Stimulated activated CD4-positive, alpha-beta T cell treated with anti-CD3 and anti-CD28 coated beads, TNF-alpha, amount 100 ng/mL, for 1 hour (primary cell): ENCODE measurements at places on chromosomes 2 and 18.

GRCh38 chr2:238848691-238848975 lies 748 bp downstream of the TWIST2 start:
- DNase-seq: no peak

DNA sequence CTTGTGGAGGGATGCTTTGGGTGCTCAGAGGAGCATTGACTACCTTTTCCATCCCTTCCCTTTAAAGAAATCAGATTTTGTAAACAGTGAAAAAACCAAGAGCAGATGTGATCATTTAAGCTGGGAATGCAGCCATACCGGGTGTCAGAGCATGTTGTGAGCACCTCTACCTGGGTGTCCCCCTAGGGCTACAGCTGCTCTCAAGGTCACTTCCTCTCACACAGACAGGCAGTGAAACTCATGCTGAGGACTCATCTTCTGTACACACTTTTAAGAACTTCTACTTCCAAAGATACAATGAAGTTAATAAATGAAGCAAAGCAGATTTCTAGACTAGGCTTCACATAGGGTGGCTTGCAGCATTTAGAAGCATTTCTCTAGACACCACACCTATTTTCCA lies 48.4 kb upstream of the FRZB start:
- DNase-seq: no peak

DNA sequence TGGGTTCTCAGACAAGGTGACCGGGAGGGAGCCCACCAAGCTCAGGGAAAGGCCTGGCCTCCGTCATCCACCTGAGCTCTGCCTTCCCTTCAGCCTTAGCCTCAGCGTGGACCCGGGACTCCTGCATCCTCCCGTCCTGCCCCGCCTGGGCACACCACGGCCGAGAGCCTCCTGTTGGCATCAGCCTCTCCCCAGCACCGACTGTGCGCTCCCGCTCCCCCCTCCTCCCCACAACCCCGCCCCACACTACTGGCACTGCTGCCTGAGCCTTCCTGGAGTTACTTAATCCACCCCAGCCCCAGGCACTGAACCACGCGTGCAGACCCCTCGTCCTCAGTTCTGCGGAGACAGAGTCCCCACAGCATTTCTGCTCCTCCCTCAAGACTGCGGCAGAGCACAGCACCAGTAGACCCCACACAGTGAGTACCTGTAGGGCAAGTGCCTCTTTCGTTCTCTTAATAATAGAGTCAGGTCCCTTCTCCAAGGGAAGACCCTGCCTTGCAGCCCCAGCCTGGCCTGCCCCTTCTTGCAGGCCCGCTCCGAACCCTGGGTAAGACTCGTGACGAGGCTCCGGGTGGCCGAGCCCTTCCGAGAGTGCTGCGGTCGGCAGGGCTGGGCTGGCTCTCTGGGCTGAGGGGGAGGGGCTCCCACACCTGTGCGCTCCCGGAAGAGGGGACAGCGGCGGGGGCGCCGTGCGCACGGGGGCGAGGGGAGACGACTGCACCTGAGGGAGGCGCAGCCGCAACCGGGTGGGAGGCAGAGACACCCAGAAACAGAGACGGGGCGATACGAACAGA lies at the start of gene AMER3:
AMER3 (plus strand) TSS at position 285 of the 797 bp plus-strand sequence. CDS start 6,533 bp downstream, outside the sequence.
- no peak for DNase-seq

- no peak for DNase-seq
Observed at GRCh38 chr2:20766798-20767644, 55.9 kb downstream of the LDAH start.

DNA sequence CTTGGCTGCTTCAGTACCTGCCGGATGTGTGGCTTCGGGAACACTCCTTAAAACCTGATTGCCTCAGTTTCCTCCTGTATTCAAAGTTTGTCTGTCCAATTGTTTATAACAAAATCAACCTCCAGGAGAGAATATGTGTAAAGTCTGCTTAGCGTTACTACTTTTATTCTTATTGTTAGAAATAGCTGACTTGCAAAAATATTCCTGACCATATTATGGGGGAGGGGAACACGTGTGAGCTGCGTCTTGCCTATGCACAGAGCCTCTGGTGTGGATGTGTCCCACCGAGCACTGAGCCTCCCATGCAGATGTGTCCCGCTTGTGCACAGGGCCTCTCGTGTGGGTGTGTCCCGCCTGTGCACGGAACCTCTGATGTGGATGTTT lies 82.5 kb downstream of the DCDC2C start:
- DNase-seq: no peak

DNA sequence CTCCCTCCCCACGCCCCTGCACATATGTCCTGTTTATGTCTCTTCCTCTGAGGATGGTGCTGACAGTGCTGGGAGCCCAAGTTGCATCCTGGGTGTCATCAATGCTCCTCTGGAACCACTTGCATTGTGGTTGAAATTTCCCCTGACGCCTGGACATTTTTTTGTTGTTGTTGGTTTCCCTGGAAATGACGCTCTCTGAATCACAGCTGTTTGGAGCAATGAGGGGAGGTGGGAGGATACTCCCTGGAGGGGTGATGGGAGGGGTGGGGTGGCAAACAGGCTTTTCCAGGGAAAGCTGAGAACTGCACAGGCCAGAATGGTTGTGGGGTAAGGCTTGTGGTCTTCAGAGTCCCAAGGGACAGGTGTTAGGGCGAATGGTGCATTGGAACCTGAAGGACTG lies 29.6 kb downstream of the CELF4 start:
- no peak for DNase-seq

DNA sequence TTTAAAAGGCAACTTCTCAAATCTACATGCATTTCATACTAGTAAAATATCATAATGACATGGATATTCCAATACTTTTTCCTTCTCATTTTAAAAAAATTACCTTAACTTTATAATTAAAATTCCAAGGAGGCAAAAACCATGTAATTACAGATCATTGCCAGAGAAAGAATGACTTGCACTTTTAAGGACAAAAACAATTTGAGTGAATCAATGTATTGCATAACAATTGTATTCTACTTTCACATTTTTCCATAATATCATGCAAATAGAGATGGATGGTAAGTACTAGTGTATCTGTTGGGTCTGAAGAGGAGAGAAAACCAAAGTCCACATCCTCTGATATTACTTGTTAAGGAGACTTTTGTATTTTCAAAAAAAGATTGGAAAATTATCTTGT lies 89.5 kb upstream of the NCK2 start:
- no peak for DNase-seq

DNA sequence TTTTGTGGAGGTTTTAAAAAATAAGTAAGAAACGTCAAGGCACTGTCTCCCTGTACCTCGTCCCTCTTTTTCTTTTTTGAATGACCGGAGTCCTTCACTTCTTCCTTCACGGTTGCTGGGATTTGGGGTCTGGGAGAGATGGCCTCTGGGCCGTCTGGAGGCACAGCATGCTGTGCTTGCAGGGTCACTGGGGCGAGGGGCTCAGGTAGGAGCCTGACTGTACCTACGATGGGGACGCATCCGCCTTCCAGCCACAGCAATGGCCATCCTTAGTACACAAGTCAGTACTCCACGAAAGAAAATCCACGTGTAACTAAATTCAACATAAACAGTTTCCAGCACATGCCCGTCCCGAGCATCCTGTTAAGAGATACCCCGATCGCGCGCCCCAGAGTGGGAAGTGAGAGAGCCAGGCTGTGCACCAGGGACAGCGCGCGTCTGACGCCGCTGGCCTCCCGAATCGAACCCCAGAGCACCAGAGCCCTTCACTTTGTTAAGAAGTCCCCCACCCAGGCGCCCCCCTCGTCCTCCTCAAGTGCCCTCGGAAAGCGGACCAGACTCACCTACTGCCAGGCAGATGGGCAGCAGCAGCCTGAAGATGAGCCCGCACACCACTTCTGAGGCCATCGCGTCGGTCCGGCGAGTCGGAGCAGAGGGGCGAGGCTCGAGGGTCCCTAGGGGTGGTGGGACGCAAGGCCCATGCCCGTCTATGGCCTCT lies 1.2 kb downstream of the PIEZO2 start:
- DNase-seq: no peak

- no peak for DNase-seq
Observed at GRCh38 chr18:72700961-72701710, 157.0 kb upstream of the CBLN2 start.

- no peak for DNase-seq
Observed at GRCh38 chr2:142515493-142515892, 362.0 kb upstream of the KYNU start.

GRCh38 chr2:60064687-60065389 lies 488.6 kb downstream of the BCL11A start:
- DNase-seq: no peak

- DNase-seq: no peak
Observed at GRCh38 chr2:108417254-108417653, 31.8 kb upstream of the GCC2 start.

DNA sequence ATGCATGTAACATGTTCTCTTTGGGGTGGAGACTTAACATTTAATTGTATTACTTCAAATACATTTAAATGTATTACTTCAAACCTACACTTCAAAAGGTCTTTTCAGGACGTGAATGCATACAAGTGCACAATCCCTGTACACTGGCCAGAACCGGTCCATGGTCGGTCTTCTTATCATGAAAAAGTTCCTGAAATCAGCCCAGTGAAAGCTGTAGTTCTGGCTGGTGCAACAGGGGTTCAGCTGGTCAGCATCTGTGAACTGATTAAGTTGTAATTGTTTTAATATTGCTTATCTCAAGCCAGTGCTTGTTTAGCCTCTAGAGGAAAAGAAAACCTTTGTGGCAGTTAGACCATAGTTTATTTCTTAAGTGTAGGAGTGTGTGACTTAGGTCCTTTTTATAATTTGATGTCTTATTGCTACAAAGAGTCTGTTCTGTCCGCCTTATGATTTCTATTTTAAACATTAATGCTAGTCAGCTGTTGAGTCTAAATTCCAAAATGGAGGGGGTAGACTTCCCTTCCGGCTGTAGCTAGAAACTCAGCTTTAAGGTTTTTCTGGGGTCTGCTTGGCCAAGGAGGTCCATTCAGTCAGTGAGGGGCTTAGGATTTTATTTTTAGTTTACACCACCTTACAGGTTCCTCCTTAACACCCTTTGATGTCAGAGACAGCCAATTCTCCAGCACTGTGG lies 768 bp upstream of the CYBRD1 start:
- DNase-seq: no peak

- DNase-seq: no peak
Observed at GRCh38 chr2:54287532-54287931, 31.5 kb upstream of the TSPYL6 start.

DNA sequence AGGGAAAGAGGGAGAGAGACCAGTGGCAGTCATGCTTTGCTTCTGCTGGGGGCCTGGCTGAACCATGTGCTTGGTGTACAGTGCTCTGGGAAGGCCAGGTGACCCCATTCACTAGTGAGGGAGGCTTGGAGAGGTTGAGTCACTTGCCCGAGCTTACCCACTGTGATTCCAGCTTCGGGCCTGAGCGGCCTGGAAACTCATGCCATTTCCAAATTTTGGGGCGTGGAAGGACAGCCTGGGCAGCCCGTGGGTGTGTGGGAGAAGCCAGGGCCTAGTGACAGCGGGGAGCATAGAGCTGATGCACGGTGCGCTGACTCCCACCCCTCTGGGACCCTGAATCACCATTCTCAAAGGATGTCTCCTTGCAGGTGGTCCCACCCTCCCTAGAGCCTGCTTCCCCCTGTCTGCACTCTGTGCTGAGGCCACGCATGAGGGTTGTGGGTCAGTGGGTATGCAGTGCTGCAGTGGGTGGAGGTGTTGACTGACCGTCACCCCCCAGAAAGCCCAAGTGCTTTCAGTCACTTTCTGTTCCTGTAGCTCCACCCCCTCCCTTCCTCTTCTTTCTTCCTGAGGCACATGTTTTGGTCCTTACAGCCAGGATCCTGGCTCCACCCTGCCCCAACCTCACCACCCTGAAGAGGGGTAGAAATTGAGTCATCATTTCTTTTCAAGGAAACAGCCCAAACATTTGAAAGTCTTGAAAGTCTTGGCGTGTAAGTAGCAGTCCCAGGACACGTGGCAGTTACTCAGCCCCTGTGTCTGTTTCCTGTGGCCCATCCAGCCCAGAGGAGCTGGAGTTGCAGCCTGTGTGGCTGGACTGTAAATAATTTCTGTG lies 69.3 kb upstream of the MCFD2 start:
- peak; percentile 21 for DNase-seq

DNA sequence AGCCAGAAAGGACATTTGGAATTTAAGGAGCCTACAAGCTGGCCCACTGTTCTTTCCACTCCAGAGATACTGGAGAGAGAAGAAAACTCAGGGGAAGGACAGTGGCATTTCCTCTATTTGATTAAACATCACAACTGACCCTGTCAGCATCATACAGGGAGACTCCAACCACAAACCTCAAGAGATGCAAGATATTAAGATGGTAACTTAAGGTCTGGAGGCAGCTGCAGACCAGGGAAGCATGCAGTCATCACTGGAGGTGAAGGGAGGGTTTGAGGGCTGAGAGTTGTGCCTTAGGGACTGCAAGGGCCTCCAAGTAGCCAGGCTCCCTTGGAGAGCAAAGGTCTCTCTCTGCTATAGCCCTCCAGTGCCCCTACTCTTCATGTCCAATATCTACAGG lies 67.4 kb downstream of the RNF152 start:
- DNase-seq: no peak
